Immature natural killer cell (primary cell): ENCODE measurements at places on chromosomes 3 and 15.

DNA sequence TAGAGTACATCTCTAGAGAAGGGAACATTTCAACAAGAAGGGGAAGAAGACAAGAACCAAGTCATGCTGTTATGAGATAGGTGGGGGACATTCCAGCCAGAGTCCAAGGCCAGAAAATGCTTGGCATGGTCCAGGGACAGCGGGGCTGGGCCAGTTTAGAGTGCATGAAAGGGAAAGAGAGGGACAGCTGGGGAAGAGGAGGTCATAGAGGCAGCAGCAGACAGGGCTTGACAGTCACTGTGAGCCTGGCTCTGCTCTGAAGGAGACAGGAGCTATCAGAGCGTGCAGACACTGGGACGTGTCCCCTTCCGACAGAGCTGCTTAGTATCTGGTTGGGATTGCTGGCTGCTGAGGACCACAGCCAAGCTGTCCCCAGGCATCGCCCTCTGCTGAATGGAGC is 35.7 kb upstream of the PRR20G start:
- no peaks in the 10 kb centered on the region for H3K4me1 ChIP-seq
- no peak overlapping the region for H3K4me3 ChIP-seq
- H3K27ac ChIP-seq: no peak overlapping the region

DNA sequence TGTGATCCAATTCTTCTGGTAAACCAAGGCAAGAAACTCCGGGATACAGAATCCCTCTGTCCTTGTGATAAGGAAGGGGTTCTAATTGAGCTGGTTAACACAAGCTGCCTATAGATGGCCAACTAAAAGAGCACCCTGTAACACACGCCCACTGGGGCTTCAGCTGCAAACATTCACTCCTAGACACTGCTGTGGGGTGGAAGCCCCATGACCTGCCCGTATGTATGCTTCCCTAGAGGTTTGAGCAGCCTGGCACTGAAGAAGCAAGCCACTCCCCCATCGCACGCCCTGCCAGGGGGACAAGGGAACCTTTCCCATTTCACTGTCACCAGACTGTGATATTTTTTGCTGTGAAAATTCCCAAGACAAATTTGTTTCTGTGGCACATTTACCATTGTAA is 516.9 kb upstream of the GOLIM4 start:
- no peak for DNase-seq
- H3K4me1 ChIP-seq: no peaks in the 10 kb centered on the region
- no peak overlapping the region for H3K4me3 ChIP-seq
- no peak overlapping the region for H3K27ac ChIP-seq

GRCh38 chr3:161540594-161540993 is 44.0 kb downstream of the OTOL1 start:
- H3K27me3 ChIP-seq: no peaks in the 10 kb centered on the region
- no peak overlapping the region for H3K27ac ChIP-seq
- no peaks in the 10 kb centered on the region for H3K36me3 ChIP-seq
- H3K4me1 ChIP-seq: no peaks in the 10 kb centered on the region

DNA sequence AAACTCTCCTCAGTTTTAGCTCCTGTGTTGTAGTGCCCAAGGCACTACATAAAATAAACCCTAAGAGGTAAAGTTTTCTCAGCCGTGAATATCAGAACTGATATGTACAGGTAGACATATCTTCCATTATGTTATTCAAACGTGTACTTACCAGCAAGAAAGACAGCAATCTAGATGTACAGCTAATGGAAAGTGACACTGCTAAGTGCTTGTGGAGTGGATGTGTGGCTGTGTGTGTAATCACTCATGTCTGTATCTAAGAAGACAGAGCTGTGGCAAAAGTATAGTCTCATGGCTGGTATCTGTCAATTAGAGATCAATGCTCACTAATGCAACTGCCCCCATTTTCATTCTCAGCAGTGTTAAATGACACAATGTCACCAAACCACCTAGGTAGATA is 101.3 kb downstream of the FMN1 start:
- H3K4me1 ChIP-seq: no peaks in the 10 kb centered on the region
- no peak overlapping the region for H3K27ac ChIP-seq
- DNase-seq: no peak
- H3K27me3 ChIP-seq: no peaks in the 10 kb centered on the region
- no peaks in the 10 kb centered on the region for H3K36me3 ChIP-seq

DNA sequence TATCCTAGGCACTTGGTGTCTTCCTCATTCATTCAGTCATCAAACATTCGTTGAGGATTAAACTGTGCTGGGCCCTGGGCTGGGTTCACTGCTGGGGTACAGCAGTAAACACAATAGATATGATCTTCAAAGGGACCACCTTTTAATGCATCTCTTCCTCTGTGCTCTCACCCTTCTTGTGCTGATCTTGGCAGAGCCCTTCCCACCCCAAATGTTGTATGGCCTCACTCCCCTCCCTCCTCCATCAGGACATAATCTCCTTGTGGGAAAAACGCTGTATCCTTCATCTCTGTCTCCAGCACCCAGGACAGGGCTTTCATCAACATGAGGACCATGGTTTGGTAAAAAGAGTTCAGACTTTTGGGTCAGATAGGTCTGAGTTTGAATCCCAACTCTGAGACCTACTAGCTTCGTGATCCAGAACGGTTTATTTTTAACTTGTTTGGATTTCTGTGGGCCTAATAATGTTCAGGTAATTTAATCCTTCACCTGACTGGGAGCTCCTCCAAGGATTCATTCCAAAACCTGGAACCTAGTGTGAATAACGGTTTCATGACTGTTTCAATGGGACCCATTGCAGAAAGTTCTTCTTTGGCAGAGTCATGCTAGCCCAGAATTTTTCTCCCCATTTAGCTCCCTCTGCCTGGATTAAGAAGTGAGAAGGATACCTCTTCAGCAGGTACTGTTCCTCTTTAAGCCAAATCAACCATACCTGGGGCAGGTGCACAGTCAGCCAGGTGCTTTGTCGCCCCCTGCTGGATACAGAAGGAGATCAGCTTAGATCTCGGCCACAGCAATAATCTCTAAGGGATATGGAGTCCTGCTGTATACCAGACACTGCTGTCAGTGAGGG is 5.2 kb upstream of the WNT7A start:
- no peak for DNase-seq
- peaks cover 3% of the 10 kb centered on the region for H3K36me3 ChIP-seq
- peaks cover 7% of the 10 kb centered on the region for H3K27me3 ChIP-seq
- no peak overlapping the region for H3K4me3 ChIP-seq
- no peak overlapping the region for H3K27ac ChIP-seq

- H3K36me3 ChIP-seq: no peaks in the 10 kb centered on the region
- no peaks in the 10 kb centered on the region for H3K27me3 ChIP-seq
- H3K4me3 ChIP-seq: peak overlapping the region; percentile 56
- peak overlapping the region; percentile 51 for H3K27ac ChIP-seq
- DNase-seq: peak; percentile 20
- peaks cover 98% of the 10 kb centered on the region for H3K4me1 ChIP-seq
These were observed 14.0 kb downstream of the PLCL2 start for GRCh38 chr3:16898595-16899395.

- no peaks in the 10 kb centered on the region for H3K27me3 ChIP-seq
- H3K27ac ChIP-seq: no peak overlapping the region
- no peak for DNase-seq
- H3K36me3 ChIP-seq: peaks cover 44% of the 10 kb centered on the region
These were observed 43.4 kb downstream of the TLE3 start for GRCh38 chr15:70054366-70054765.

- H3K36me3 ChIP-seq: no peaks in the 10 kb centered on the region
- H3K4me1 ChIP-seq: peaks cover 32% of the 10 kb centered on the region
- H3K4me3 ChIP-seq: peak overlapping the region; percentile 92
- peak overlapping the region; percentile 95 for H3K27ac ChIP-seq
- no peak for DNase-seq
These were observed 1.8 kb downstream of the PIK3CA start for GRCh38 chr3:179149951-179150350.

DNA sequence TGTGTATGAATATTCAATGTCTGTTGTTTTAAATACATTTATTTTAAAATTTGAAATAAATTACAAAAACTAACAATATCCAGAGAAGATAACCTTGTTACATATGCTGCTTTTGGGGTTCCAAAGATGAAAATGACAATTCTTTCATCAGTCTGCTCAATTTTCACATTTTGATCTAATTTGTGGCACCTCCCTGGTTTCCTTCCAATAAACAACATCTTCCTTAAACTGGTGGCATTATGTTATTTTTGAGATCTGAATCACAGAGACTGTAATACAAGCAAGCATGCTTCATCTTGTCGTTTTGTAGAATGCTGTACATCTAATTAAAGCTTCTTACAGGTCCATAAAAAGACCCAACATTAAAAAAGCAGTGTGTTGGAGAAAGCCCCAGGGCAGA is 2.2 kb upstream of the SNRK start:
- peaks cover 5% of the 10 kb centered on the region for H3K27me3 ChIP-seq
- peaks cover 21% of the 10 kb centered on the region for H3K4me1 ChIP-seq
- no peak overlapping the region for H3K4me3 ChIP-seq
- no peak overlapping the region for H3K27ac ChIP-seq
